ENCODE measurements at places on chromosomes 7 and 10.
A peak's percentile ranks its signal among the peaks of the same experiment; 100 is the strongest.

DNA sequence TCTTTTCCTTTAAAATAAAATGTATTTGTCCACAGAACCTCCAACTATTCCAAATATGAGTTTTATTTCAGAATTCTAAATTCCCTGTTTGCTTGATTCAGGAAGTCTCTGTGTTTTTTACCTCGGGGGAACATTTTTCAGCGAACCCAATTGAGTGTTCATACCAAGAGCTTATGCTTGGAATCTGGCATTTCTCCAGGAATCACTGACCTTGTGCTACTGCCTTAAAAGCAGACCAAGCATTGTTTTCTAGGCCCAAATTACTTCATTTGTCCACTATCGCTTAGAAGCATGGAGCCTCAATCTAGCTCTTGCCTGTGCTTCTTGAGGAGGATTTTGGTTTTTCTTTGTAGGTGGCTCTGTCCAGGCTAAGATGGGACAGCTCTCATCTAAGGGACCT, 59.4 kb downstream of the EBLN1 start:
- no peak for DNase-seq

DNA sequence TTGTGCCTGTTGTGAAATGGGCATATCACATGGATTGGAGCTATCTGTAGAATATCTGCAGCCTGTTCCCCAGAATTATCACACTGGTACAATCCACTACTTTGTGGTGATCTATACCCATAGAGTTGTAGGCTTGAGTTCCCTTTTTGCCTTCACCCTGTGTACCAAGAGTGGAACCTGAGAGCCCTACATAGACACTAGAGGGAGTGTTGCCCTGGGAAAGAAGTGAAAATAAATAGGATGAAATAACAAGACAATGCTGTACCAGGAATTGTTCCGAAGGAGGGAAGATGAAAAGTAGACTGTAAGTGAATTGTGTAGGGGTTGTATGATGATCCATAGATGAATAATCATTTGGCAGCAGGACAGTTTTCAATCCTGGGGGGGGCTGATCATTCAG, 9.0 kb downstream of the SORCS3 start:
- no peak for DNase-seq

GRCh38 chr7:92608380-92609322, 18.5 kb upstream of the FAM133B start:
- DNase-seq, result peak; percentile 81

DNA sequence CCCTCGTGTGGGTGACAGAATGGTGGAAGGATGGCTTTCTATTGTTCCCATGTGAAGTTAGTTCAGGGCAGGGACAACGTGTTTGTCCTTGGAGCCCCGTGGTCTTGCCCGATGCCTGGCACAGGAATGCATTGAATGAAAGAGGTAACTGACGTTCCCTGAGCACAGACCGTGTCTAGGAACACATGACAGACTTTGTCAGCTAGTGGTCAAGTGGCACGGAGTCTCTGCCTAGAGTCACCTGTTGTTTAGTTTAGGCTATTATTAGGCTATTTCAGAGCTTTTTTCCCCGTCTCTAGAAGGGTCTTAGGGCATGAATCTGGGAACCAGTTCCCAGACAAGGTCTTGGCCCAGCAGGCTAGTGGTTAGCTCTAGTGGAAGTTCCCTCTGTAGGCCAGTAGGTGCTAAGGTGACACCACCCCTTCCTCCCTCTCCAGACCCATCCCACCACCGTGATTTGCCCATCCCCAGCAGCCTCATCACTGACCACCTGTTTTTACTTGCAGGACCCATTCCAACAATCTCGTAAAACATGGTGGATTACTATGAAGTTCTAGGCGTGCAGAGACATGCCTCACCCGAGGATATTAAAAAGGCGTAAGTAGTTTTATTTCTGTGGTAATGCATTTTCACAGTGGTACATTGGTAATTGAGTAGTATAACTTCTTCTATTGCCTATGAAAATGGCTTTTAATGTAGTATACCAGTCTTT, 21.4 kb downstream of the DNAJB6 start:
- DNase-seq, result no peak

GRCh38 chr10:31582365-31583052, 263.5 kb downstream of the ZEB1 start:
- peak; percentile 22 for DNase-seq

DNA sequence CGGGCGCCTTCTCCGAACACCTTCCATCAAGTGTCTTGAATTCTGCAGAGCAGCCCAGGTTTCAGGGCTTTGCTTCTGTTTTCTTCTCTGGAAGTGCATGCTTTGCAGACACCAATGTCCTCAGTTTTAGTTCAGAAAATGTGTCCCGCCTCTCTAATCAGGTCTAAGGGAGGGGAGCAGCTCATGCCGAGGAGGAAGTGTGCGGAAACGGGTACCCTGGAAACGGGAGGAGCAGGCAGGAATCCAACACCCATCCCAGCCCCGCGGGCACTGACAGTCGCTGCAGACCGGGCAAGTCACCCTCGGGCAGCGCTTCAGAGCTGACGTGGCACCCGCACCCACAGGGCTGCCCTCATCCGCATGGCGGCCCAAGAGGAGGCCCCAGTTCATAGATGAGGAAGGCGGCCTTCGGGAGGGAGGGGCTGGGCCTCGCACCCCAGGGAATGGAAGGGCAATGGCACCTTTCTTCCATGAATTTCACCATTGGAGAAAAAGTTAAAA, 338.7 kb downstream of the DNAJB6 start:
- no peak for DNase-seq

DNA sequence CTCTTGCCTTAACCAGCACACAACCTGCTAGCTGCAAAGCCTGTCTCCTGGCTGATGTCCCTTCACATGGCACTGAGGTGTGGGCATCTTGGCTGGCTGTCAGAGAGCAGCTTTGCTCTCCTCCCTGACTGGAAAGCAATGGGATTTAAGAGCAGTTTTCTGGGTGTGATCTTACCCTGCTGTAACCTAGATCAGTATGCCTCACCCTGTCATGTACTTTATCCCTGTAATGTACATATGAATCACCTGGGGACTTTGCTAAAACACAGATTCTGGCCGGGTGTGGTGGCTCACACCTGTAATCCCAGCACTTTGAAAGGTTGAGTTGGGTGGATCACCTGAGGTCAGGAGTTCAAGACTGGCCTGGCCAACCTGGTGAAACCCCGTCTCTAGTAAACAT, 209.9 kb downstream of the FRMD4A start:
- no peak for DNase-seq

DNA sequence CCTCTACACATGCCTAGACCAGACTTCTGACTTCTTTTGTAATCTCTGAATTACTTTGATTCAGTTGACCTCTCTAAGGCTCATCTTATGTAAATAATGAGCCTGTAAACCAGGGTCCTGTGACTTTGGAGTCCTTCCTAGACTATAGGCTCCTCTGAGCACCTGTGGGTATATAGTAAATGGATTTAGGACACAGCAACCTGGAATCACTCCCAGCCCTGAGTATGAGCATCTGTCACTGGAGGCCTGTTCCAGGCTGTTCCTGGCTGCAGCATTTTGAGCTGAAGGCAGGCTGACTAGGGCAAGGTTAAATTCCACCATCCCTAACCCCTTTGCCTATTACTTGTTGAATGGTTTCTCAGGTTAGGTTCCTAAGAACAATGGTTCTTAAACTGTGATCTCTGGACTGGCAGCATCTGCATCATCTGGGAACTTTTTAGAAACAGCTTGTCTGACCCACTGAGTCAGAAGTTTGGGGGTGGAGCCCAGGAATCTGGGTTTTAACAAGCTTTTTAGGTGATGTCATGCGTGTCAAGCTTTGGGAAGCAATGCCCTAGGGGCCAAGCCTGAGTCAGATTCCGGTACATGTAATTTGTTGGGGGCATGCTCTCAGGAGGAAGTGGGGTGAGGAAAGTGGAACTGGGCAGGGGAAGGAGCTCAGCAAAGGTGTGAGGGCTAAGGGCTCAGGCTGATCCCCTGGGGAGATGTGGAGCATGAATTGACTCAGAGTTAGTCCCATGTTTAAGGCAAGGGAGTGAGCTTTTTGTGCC, 28.2 kb downstream of the MINDY4 start:
- no peak for DNase-seq

- DNase-seq, result no peak
These were observed 299.5 kb downstream of the ELMO1 start for GRCh38 chr7:37149051-37149772.

GRCh38 chr7:88760136-88760515, 626 bp downstream of the ZNF804B start:
- DNase-seq, result no peak

GRCh38 chr10:123882177-123882576, 9.4 kb downstream of the CPXM2 start:
- DNase-seq, result no peak

DNA sequence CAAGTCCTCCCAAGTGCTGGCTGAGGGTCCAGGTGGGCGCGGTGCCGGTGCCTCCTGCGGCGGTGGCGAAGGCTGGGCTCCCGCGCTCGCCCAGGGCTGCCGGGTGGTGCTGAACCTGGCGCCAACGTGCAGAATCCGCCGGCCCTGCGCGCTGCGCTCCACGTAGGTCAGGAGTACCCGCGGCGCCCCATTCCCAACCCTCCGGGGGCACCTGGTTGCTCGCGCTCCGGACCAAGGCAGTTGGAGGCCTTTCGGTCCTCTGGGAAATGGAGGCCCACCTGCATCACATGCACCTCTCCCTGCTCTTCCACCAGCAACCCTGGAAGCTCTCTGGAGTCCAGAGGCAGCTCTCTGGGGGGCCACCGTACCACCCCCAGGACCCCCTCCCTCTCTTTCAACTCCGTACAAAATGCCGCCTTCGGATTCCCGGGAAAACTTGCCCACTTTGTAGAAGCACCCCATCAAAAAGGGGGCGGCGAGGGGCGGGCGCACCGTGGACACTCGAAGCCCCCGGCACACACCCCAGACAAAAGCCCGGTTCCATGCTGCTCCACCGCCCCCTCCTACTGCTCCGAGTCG, 745 bp downstream of the SLC16A9 start:
- peak; percentile 71 for DNase-seq

DNA sequence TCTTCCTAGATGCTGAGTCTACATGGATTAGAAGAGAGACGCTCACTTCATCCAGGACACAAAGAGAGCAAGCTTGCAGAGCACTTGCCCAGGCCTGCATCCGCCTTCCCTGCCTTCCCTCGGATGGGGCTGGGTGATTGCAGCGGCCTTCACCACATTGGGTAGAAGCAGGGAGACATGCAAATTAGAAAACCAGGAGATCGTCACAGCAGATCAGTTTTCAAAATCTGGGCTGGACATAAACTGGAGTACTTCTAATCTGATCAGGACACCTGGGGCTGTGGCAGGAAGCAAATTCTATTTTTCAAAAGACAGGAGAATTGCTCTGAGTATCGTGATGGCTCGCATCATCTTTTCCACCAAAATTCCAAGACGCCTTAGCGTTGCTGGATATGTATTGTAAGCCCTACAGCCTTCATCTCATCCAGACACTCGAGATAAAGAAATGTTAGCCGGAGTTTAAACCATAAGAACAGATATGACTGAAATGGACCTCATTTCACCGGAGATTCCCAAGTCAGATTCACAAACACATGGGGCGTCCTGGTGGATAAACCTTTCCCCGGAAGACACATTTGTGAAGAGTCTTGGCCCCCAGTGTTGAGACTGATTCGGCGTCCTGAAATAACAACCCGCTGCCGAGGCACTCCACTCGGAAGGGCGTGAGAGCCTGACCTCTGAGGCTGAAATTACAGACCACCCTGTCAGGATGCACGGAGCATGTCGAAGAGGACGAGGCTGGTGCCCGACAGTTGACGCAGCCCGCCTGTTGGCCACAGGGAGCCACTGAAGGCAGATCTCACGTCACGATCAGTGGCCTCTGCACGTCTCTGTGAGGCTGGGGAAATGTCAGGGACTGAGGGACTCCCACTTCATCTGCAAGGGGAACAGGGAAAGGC, 91.2 kb upstream of the PARD3 start:
- DNase-seq, result peak; percentile 74

GRCh38 chr7:66362136-66362535, 157.0 kb downstream of the TPST1 start:
- no peak for DNase-seq

DNA sequence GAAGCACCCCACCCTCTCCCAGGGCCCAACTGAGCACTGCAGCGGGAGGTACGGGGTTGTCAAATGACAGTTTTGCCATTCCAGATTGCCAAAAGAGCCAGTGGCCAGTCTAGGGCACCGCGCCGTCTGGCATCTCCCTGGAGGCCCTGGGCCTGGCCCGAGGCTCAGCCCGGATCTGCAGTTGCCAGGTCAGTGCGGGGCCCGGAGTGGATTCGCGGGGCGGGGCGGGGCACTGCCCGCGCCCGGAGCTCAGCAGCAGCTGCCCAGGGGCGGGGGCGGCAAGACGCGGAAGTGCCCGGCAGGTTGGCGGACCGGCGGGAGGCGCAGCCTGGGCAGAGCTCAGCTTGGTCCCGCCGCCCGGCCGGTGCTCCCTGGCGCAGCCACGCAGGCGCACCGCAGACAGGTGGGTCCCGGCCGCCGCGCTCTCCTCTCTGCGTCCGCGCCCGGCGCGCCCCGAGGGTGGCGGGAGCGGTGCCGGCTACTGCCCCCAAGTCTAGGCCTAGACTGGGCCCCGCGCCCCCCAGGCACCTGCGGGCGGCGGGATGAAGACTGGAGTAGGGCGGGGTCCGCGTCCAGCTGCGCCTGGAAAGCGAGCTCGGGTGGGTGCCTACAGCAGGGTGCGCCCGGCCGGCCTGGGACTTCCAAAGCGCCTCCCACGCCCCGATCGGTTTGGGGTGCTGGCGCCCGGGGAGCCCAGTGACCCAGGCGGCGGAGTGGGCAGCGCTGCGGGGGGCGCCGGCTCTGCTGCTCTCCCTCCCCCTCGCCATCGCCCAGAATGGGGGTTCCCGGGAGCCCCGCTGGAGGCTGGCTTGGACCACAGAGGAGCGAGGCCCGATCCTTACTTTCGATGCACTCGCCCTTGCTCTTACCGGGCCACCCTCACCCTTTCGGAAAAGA, at the start of gene IRF5:
IRF5 (plus strand) TSS at position 281 of the 897 bp plus-strand sequence. CDS start 4,155 bp downstream, outside the sequence.
- DNase-seq, result peak; percentile 81

DNA sequence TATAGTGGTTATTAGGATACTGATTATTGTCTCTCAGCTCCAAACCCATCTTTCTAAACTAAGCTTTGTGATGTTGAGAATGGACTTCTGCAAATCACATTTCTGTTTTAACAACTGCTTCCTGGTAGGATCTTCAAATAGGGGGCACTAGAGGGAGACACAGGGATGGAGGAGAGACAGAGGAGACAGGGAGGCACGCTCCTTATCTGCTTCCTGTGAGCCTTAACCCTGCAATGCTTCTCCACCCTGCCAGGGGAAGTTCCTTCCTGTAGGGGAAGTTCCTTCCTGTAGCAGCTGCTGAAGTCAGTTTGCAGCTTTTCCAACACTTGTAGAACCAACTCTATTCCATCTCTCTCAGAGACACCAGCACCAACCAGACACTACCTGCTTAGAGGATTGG, 847.2 kb downstream of the CCSER2 start:
- peak; percentile 33 for DNase-seq
